ENCODE measurements at places on chromosomes 7 and 10.

DNA sequence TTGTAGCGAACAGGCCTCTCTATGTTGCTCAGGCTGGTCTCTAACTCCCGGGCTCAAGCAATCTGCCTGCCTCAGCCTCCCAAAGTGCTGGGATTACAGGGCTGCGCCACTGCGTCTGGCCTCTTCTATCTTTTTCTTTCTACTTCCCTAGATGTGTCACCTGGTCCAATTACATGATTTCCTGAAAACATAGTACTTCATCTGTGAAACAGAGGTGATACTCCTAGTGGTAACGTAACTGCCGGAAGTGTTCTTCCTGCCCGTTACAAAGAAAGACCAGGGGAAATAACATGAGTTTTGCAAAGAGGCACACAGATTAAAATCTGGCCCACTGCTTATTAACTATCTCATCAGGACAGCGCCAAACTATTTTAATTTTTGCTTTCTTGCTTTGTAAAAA is 18.4 kb upstream of the HGF start:
- DNase-seq, result no peak

DNA sequence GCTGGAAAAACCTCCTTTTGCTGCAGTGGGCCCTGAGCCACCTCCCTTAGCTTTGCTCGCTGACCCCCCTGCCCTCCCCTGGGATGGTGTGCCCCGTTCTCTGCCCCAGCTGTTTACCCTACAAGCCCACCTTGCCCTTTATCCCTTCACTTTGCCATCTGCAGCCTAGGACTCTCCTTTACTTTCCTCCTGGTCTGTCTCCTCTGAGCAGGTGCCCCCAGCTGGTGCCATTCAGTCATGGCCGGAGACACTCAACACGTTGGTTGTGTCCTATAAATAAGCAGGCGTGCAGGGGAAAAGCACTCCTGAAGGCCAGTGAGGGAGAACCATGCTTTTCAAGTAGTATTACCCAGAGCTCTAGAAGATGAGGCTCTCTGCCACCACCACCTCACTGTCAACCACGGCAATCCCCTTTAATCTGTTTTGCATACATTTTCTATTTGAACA is 6.1 kb downstream of the RASSF4 start:
- no peak for DNase-seq

DNA sequence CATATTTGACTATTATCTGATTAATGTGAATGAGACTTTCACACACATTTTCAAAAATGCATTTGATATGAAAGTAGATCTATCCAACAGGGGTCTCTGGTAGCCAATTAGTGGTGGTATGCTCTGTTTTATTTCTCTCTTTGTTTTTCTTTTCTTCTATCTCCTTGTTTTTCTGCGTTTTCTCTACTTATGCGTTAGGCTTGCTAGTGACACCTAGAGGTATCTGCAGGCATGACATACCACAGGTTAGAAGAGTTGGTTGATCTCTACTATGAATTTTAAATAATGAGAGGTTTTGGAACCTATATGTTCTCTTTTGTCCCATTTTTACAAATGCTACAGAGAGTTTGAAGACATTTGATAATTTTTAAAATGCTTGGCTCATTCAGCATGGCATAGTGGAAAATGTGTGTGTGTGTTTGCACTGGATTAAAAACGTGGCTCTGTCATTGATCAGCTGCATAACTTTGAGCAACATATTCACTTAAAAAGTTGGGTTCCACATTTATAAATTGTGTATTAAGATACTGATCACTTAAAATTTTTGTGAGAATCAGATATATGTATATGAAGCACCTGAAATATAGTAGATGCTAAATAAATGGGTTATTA is 28.1 kb upstream of the PLXDC2 start:
- peak; percentile 80 for DNase-seq

- peak; percentile 75 for DNase-seq
Measured at GRCh38 chr10:77004917-77005564, 632.6 kb downstream of the KCNMA1 start.

DNA sequence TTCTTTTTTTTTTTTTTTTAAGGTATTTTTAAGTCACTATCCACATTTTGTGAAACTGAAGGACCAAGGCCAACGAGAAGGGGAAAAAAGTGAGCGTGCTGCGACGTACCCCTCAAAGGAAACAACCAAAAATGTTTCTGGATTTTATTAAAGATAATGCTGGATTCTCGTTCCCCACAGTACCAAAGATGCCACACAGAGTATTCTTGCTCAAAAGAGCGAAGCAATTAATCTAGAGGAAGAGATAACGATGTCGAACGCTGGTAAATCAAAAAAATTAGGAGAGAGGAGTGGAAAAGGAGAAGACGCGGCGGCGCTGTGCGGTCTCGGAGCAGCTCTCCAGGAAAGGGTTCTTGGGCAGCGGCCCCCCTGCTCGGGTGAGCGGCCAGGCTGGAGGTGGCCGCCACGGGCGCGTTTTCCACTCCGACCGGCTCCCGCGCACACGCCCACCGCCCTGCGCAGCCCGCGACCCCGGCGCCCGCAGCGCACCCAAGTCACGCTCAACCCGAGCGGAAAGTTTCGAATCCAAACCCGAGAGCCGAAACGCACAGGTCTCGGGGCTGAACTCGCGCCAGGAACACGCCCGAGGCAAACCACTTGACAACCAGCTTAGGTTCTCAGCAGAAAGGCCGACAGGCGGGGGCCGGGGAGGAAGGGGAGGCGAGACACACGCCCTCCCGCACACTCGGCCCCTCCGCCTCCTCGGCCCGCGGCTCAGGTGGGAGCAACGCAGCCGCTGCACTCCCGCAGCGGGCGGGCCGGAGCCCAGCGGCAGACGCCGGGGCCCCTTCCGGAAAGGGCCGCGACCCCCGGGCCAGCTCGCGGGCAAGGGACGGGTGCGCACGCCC is 989 bp downstream of the SRPK2 start:
- DNase-seq, result peak; percentile 54

DNA sequence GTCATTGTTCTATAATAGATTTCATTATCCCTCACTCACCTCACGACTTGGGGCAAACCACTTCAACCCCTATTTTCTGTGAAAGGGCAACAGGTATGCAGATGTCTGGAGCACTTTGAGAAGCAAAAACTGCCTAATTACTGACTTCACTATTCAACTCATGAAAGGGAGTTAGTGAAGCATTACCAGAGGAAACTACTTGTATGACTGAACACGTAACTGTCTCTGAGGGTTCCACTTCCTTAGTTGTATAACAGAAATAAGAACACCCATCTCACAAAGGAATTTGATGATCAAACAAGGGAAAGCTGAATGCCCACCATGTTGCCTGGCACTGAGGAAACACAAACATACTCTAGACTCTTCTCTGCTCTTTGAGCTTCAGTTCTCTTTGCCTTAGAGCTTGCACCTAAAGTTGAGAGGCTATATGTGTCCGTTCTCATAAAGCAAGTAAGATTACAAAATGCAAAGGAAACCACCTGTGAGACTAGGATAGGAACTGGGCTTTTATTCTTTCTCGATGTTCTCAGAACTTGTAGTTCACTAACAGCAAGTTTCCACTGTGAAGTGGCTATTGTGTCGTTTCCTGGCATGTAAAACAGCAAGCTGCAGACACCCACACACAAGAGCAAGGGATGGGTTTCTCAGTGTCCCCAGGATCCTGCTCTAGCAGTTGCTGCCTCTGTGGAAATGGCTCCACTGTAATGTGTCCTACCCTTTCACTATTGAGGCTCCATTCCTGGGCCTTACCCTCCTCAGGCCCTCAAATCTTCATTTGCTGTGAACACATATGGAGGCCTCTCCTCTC is 2.6 kb downstream of the TMEM243 start:
- no peak for DNase-seq

DNA sequence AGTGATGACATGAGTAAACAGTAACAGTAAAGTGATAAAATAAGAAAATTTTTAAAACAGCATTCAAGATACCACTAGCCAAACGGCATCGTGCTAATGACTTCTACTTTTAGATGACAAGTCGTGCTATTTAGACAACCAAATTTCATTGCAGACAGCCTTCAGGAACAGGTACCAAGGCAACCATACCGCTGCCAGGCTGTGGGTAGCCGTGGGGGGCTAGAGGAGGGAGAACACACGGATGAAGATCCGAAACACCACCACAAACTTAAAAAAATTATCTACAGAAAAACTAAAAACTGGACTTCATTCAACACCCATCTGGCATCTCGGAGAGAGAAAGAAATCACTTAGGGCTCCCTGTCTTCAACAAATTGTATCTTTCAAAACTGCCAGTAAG is 89.6 kb downstream of the RSU1 start:
- no peak for DNase-seq

DNA sequence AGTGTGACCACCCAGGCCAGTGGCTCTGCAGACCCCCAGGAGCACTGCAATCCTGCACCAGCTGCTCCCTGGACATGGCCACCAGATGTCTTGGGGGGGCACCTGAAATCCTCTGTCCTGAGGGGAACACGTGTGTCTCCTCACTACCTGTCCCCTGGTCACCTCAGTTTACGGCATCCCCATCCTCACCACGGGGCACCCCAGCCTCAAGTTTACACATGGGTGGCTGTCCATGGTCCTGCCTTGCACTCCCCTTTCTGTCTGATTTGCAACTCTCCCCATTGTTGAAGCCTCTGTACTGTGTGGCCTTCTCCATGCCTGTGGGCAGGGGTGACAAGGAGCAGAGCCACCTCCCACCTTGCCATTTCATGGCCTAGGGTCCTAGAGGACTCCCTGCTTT is 67.2 kb downstream of the RAMP3 start:
- no peak for DNase-seq

DNA sequence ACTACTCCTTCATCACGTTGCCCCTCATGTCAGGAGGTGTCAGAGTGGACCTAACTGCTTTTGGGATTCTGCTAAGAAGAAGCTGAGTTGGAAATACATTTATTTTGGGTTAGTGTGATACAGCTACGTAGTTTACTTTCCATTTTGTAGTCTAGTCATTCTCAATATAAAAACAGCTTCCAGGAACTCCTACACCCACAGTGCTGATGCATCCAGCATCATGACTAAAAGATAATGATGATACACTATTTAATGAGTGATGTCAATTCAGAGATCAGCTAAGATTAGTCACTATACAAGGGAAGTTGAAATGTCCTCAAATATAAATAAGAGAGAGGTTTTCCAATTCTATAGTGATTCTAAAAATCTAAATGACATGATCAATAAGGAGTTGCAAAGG is 264.2 kb upstream of the SLC26A5 start:
- no peak for DNase-seq

DNA sequence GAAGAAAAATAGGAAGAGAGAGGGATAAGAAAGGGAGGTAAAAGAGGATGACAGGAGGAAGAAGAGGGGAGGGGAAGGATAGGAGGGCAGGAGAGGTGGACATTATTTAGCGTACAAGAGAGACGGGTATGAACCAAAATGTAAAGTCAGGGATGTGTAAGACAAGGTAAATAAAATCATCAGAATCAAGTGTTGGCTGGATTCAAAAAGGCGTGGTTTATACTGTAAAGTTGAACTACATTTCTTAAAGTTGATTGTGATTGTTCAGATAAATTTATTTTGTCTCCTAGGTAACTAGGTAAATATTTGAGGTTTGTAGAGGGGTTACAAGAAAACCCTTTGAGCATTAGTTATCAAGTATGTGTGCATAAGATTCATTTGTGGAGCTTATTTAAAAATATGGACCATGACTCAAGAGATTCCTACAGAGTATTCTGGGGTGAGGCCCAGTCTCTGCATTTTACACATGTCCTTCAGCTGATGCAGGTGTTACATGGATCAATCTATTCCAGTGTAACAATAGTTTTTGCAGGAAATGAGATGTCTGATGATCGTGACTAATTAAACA is 512.1 kb upstream of the MBL2 start:
- DNase-seq, result no peak

DNA sequence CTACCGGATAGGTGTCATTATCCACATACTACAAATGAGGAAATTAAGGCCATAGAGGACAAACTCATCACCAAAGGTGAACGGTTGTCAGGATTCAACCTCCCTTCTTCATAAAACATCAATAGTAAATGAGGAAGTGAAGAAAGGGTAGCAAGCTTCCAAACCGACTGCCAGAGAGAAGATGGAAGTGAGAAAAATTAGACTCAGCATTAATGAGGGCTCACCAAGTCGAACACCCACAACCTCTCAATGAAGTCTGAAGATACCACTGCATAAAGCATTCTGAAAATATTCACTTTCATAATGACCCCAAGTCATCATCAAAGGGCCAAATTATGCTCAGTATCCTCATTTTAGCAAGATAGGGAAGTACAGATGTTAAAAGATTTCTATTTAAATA is 29.6 kb downstream of the ABCB4 start:
- DNase-seq, result no peak

DNA sequence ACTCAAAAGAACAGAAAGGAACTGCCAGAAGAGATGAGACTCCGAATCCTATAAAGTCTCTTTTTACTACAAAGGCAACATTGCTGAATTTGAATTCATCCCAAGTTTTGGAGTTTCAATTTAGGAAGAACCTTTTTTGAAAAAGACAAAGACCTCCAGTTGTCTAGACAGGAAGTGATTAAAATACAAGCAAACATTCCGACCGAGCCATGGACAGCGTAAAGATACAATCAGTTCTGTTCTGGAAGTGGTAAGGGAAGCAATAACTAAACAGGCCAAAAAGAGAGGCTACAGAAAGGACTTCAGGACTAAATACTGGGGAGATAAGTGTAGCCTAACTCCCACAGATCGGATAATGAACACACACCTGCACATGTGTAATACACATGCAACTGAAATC is 101.0 kb downstream of the SMURF1 start:
- DNase-seq, result peak; percentile 73

DNA sequence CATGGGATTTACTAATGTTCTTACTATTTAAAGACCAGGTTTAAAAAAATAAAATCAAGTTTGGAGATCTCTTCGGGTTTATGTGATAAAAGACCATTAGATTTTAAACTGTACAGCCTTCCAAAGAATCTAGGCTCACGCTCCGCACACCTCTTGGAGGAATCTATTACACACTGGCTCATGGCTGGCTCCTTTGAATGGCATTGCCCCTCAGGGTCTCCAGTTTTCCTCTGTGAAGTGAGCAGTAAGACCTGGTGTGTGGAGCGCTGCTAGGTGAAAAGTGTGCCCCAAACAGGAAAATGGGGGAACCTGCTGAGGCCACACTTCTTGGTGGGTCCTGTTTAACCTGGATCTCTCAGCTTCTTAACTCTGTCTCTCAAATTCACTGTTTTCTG is 142.3 kb downstream of the KAT6B start:
- DNase-seq, result no peak

GRCh38 chr10:29603223-29603896 is 31.4 kb downstream of the SVIL start:
- no peak for DNase-seq

GRCh38 chr7:101865031-101865430 is 47.6 kb downstream of the CUX1 start:
- no peak for DNase-seq

DNA sequence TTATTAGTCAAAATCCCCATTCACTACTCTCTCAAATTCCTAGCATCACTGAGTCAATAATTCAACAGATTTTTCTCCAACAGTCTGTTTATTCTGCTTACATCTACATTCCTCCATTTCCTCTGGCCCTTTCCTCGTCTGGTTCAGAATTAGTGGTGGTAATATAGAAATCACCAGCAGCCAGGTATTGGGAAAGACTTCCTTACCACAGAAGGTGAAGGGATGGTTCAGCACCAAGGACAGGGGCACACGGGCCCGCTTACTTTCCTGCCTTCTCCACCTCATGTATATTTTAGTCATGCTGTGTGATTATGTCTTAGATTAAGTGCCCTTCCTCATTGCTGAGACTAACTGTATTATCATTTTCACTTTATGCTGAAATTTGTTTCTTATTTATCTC is 70.4 kb upstream of the APBB1IP start:
- peak; percentile 35 for DNase-seq
